ENCODE measurements at places on chromosomes 7 and 10.

DNA sequence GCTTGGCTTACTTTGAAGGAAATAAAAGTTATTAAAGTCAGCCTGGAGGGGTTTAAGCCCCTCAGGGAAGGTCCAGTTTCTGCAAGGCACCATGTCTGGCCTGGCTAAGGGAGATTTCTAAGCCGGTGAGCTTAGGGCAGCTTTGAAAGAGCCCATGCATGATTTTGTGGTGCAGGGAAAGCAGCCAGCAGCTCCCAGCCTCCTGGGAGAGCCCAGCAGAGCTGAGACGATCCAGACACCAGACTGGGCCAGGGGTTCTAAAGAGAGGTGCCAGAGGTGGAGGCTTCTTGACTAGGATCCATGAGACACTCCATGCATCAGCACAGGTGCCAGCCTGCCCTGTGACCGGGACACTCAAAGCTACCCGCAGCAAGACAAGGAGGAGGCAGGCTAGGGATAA is 59.6 kb upstream of the MKX start:
- no peak for DNase-seq

GRCh38 chr7:21365866-21366624 is 61.8 kb upstream of the SP4 start:
- DNase-seq: no peak

GRCh38 chr7:11612737-11613136 is 219.3 kb downstream of the THSD7A start:
- no peak for DNase-seq

- DNase-seq: no peak
These were observed 24.4 kb downstream of the GNG11 start for GRCh38 chr7:93945756-93946535.

DNA sequence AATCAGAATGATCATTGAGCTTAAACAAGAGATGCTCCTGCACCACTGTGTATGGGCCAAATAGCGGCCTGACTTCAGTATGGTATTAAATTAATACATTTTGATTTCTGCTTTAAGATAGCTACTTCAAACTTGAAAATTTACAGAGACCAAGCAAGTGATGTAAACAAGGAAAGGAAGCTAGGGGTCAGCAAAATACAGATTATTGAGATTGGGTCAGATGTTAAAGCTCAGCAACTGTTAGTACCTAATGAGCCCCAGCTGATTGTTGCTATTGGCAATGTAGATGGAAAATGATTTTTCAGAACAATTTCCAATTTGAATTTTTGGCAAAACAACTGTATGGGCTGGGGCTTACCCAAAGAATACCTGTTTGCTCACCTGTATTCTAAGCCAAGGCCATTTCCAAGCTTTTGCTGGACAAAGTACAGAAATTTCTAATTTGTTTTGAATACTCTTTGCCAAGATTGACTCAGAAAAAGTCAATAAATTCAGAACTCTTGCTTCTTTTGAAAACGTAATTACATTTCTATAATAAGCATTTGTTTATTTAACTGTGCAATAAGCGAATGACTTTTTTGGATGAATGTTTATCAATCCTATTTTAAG is 23.0 kb upstream of the DLD start:
- no peak for DNase-seq

GRCh38 chr10:128384831-128385230 is 258.6 kb upstream of the MKI67 start:
- DNase-seq: no peak

DNA sequence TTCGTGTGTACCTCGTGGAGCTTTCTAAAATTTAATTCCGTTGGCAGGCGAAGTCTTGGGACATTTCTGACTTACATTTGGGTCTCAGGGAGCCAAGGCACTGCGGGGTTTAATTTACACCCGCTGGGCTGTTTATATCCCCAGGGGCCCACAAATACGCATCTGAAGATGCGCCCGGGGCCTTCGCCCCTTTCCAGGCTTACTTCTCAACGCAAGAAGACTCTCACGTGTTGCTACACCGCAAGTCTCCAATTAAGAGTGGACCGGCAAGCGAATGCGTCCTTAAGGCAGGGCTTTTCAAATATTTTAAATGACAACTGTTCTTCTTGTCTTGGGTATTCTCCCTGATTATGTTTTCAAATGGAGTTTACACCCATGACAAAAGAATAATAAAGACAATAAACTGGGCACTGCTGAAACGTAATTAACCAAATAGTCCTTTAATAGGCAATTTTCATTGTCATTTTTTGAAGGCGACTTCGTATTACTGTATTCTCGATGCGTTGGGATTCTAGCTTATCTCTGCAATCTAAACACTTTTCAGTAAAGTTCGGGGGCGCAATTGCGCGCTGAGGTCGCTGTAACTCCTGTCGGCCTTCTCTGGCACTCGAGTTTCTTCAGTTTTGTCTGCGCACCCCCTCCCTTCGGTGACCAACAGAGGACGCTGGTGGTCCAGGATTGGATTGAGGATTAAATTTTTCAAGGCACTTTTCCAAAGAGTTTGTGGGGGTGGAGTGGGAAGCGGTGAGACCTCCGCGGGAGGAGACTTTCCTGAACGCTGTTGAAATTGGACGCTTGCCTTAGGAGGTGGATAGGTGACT is 837 bp upstream of the IGFBP3 start:
- peak; percentile 30 for DNase-seq

- DNase-seq: no peak
These were observed 186.1 kb upstream of the KAT6B start for GRCh38 chr10:74640134-74640921.

DNA sequence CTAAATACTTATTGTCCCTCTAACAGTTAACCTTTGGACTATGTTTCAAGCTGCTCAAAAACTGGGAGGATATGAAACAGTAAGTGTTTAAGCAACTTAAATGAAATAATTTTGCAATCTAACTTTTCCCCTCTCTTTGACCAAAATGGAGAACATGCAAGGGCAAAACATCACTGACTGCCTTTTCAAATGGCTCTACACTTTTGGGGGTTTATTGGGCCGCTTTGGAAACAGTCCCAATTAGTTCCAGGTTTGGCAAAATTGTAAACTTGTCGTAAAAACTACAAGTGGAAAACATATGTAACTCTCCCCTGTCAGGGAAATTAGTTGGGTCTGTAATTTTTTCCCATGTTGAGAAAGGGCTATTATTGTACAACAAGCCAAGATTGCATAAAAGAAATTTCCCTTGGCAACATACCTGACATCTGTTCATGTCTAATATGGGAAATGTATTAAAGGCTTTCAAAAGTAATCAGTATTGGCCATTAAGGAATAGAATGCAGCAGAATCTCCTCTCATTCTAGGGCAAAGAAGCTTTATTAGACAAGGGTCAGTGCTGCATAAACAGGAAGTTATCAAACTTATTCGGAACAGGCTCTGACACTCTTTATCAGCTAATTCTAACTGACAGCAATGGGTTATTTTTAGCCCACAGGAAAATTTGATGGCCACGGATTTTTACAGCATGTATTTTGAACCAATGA is 157.9 kb downstream of the ARID5B start:
- no peak for DNase-seq

DNA sequence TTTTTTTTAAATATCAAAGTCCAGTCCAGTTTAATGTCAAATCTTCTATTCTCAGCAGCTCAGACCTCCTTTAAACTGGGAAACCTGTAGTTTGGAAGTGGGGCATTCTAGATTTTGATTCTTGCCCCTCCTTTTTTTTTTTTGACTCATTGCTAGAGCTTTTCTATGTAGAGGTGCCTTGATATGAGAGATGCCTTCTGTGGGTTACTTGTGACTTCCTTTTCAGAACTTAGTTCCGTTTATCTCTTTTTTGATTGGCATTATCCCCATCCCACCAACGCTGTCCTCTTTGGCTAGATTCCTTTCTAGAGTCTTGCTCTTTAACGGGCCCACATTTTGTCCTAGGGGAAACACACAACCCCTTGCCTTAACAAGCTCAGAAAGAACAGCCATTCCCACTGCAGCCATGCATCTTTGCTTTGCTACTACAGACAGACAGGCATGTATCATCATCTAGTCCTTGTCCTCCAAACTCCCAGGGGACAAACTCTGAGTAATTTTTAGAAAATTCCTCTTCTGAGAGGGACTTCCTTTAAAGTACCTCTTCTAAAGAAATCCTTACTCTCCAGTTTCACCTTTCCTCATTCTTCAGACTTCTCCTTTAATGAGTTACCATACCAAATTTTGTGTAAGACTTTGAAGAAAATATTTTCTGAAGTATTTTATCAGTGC is 153.6 kb downstream of the PHF14 start:
- DNase-seq: no peak

GRCh38 chr7:27547401-27547800 is 115.3 kb downstream of the HIBADH start:
- no peak for DNase-seq

DNA sequence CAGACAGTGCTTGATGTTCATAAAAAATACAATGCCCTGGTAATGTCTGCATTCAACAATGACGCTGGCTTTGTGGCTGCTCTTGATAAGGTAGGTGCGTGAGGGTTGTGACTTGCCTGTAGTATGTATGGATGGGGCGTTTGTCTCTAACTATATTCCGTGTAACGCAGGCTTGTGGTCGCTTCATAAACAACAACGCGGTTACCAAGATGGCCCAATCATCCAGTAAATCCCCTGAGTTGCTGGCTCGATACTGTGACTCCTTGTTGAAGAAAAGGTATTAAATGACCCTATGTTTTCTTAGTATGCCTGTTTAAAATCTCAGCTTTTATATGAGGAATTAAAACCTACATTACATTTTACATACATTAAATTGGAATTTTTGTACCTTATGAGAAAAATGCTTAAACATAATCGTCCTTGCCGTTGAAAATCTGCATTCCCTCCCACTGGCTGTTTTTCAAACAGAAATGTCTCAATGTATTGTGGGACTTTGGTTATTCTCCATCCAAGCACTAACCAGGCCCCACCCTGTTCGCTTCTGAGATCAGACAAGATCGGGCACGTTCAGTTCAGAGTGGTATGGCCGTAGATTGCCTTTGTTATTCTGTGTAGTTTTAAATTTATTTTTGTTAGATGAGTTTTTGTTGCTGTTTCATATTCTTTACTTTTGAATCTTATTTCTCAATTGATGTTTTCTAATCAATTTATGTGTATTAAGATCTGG is 85.3 kb downstream of the CUL1 start:
- no peak for DNase-seq

- DNase-seq: no peak
These were observed 3.6 kb downstream of the TSPAN14 start for GRCh38 chr10:80457554-80458262.

DNA sequence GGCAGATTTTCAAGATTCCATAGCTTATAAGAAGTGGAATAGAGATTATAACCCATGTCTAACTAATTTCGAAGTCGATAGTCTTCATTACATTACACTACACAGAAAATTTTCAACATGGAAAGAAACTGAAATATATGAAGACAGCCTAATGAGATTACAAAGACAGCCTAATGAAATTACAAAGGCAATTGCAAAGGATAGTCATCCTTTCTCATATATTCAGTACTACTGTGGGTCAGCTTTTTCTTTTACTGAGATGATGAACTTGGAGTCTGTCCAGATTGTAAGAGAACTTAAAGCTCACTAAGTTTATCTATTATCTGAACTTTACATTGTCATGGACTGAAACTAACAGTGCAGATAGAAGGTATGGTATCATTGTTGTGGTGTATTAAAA is 304.4 kb upstream of the MBL2 start:
- no peak for DNase-seq

DNA sequence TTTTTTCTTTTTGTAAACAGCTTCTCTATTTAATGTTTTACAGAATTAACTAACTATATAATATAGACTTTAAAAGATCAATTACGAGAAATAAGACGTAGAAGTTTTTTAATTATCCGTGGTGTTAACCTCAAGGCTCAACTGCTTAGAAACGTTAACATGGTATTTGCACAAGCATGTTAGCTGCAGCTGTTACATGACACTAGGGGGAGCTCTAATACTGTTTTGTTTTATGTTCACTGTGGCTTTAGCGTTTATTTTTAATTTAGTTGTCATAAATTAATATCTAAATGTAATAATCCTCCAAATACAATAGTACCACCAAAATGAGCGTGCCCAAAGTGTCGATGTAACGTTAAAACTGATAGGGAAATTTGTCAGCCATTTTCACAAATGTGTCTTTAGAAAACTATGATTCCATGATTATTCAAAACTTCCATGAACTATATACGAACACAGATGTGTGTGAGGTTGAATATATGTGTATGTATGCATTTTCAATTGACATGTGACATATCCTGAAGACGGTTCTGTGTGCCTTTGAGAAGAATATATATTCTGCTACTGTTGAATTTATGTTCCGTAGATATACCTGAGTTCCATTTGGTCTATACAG is 828.8 kb upstream of the MBL2 start:
- DNase-seq: peak; percentile 0

DNA sequence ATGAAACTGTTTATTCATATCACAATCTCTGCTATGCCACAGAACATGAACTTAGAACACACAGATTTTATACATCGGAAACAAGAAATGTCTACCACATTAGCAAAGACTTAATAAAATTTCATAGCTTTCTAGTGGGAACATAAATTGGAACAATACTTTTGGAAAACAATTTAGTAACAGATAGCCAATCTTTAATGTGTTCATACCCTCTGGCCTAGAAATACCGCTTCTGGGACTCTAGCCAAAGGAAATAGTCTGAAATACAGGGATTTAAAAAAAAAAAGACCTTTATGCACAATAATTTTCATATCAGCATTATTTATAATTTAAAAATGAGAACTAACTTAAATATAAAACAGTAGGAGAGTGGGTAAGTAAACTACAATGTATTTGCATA is 168.5 kb downstream of the PLXNA4 start:
- DNase-seq: no peak

DNA sequence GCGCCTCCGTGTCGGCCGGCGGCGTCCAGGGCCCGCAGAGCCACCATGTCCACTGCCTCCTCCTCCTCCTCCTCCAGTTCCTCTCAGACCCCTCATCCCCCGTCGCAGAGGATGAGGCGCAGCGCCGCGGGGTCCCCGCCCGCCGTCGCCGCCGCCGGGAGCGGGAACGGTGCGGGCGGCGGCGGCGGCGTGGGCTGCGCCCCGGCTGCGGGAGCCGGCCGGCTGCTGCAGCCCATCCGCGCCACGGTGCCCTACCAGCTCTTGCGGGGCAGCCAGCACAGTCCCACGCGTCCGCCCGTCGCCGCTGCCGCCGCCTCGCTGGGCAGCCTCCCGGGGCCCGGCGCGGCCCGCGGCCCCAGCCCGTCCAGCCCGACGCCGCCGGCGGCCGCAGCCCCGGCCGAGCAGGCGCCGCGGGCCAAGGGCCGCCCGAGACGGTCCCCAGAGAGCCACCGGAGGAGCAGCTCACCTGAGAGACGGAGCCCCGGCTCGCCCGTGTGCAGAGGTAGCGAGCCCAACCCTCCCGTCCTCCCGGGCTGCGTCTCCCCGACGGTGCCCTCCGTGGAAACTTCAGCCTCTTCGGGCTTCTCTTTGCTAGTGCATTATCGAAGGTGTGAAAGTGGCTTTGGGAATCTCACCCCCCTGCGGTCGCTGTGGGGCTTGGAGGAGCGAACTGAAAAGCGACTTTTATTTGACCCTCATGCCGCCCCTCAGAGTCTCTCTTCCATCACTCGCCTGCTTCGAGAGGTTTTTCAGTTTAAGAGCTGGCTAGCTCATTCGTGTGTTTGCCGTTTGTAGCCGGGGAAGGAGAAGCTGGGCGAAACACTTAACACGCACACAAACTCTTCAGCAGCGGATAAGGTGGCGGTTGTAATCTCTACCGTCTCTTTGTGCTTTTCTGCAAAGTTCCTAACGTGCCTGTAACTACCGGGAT is 975 bp downstream of the GLCCI1 start:
- peak; percentile 35 for DNase-seq

Data from CD4-positive, alpha-beta T cell treated with Interleukin-15 for 4 hours (primary cell).